Thoracic aorta (tissue), 2 donors: ENCODE measurements at places on chromosomes 4 and X. TPM values are rescaled to one million over a fixed set of nuclear protein-coding genes. Genes with fewer than 3 reads are reported as not detected.

Gene PRPS2
- total RNA-seq: 20.5 TPM

Gene TMPRSS11B
- total RNA-seq: not detected

Gene MXRA5
- 2.3 TPM for total RNA-seq

Gene HSFX2
- total RNA-seq: 1.3 TPM

- no peak for DNase-seq
Observed at GRCh38 chr4:68963374-68963773, 11.8 kb upstream of the UGT2A3 start.

GRCh38 chr4:112882286-112882685 is 167.2 kb upstream of the ANK2 start:
- no peak for DNase-seq

DNA sequence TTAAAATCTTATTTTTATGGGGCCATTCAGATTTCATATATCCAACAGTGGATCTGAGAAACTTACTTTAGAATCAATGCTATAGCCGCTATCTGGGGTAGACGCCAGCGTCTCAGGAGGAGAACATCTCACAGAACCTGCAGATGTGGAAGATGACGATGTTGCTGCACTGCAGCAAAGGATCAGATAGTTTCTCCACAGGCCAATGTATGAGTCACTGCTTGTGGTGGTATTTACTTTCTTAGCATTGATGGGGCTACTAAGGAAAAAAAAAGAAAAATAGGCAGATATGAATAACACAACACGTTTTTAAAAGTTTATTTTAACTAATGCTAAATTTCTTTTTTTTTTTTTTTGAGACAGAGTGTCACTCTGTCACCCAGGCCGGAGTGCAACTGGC is 85.9 kb downstream of the ZAR1 start:
- no peak for DNase-seq

- DNase-seq: no peak
Observed at GRCh38 chr4:154741922-154742850, 1.6 kb upstream of the LRAT start.

GRCh38 chr4:112765317-112765974 is 128.5 kb downstream of the LARP7 start:
- DNase-seq: no peak

DNA sequence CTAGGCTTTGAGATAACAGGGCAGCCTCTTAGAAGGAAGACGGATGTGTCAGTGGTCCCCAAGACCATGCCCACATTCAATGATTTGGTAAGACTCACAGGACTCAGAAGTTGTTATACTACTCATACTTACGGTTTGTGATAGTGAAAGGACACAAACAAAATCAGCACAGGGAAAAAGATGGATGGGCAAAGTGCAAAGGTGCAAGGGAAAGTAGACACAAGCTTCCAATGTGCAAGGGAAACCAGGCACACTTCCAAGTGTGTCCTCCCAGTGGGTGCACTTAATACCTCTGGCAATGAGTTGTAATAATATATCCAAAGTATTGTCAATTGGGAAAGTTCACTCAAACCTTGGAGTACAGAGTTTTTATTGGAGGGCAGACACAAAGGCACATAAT is 53.8 kb upstream of the VCX start:
- DNase-seq: no peak

DNA sequence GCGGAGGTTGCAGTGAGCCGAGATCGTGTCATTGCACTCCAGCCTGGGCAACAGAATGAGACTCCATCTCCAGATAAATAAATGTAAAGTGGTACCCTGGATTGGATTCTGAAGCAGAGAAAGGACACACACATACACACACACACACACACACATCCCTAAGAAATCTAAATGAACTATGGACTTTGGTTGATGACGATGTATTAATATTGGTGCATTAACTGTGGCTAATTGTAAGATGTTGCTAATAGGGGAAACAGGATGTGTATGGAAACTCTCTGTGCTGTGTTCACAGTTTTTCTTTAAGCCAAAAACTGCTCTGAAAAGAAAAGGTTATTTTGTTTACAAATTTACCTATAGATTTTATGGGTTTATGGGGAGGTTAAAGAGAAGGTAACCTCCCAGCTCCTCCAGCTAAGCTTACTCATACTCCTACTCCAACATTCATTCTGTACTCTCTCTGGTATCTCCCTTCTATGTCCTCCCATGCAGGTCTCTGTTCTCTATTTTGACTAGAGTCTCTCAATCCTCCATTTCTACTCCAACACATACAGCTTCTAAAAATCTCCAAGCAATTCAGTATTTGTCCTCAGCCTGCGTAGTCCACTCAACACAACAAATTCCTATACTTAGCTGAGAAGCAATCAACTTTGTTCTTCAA is 46.5 kb upstream of the RELL1 start:
- DNase-seq: no peak

DNA sequence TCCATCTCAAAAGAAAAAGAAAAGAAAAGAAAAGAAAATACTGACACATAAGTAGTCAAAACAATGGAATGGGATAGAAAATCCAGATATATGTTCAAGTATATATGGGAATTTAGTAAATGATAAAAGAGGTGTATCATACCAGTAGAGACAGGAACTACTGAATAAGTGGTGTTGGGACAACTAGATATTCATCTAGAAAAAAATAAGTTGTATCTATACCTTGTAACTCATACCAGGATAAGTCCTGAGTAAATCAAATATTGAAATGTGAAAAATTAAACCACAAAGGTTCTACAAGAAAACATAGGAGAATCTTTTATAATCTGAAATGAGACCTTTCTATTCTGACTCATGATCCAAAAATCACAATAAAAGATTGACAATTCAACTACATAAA is 58.5 kb downstream of the RBM47 start:
- DNase-seq: no peak
